ENCODE measurements at places on chromosomes 4 and X. TPM values are rescaled to one million over a fixed set of nuclear protein-coding genes. Genes with fewer than 3 reads are reported as not detected.

DNA sequence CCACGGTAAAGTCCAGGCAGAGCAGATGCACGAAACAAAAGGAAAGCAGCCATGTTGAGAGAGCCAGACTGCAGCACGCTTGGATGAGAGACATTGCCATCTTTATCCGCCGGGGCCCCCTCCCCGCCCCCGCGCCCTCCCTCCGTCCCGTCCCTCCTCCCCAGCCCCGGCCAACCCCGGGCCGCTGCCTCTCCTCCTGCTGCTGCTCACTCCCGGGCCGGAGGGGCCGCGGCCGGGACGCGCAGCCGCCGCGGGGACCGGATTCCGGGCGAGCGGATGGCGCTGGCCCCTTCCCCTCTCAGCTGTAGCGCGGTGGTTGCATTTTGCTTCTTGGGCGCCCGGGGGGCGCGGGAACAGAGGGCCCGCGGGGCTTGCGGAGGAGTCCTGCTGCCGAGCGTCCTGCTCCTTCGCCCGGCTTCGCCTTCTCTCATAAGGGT is 542 bp downstream of the RNF150 start:
- no peak for DNase-seq
- peak overlapping the region; percentile 83 for H3K4me3 ChIP-seq
- H3K27ac ChIP-seq: peak overlapping the region; percentile 87
- H3K4me1 ChIP-seq: peaks cover 7% of the 10 kb centered on the region

- no peak overlapping the region for H3K27ac ChIP-seq
- no peaks in the 10 kb centered on the region for H3K36me3 ChIP-seq
- DNase-seq: no peak
- no peaks in the 10 kb centered on the region for H3K27me3 ChIP-seq
- H3K4me1 ChIP-seq: no peaks in the 10 kb centered on the region
- H3K4me3 ChIP-seq: no peak overlapping the region
These were observed 1084.9 kb downstream of the RPA4 start for GRCh38 chrX:97968376-97969163.

GRCh38 chr4:24598025-24598424 is 13.7 kb upstream of the DHX15 start:
- no peaks in the 10 kb centered on the region for H3K27me3 ChIP-seq
- H3K27ac ChIP-seq: no peak overlapping the region

Gene TRIML2
- not detected for total RNA-seq

- no peaks in the 10 kb centered on the region for H3K4me1 ChIP-seq
- peak overlapping the region; percentile 54 for H3K27ac ChIP-seq
- H3K36me3 ChIP-seq: no peaks in the 10 kb centered on the region
- no peak for DNase-seq
- no peaks in the 10 kb centered on the region for H3K27me3 ChIP-seq
These were observed 491 bp downstream of the COL4A5 start for GRCh38 chrX:108439961-108440696.

Gene COX18
- 12.8 TPM for total RNA-seq

GRCh38 chr4:1170976-1171310 is 1.4 kb downstream of the SPON2 start:
- DNase-seq: no peak
- no peaks in the 10 kb centered on the region for H3K27me3 ChIP-seq
- peak overlapping the region; percentile 87 for H3K27ac ChIP-seq
- peaks cover 78% of the 10 kb centered on the region for H3K4me1 ChIP-seq

GRCh38 chr4:151415978-151416377 is 7.0 kb downstream of the FHIP1A start:
- no peak overlapping the region for H3K4me3 ChIP-seq
- H3K27me3 ChIP-seq: no peaks in the 10 kb centered on the region
- H3K36me3 ChIP-seq: no peaks in the 10 kb centered on the region
- H3K27ac ChIP-seq: no peak overlapping the region
- no peaks in the 10 kb centered on the region for H3K4me1 ChIP-seq

DNA sequence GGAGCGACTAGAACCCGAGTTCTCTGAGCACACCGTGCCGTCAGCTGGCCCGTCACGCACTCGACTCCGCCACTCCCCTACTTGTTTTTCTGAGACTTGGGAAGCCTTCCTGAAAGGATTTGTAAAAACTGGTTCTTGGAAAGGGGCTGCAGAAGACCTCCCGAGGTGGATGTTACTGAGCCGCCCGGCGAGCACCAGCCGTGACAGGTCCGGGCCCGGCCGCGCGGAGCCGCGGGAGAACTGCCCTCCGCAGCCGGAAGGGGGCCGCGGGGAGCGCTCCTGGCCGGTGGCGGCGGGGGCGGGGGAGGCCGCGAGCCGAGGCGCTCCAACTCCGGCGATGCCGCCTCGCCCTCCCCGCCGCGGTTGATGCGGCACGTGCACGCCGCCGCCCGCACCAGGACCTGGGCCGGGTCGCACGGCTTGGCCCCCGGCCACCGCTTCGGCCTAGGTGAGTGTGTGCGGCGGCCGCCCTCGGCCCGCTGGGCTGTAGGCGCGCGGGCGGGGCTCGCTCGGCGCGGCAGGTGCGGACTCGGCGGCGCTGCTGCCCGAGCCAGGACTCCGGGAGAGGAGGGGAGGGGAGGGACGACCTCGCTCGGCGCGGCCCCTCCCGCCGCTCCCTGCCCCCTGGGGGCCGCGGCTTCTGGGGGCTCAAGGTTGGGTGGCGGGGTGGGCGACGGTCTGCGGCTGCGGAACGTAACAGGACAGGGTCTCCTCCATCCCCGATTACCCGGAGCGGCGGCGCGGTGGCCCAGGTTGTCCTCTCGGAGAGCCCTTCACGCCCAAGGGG is 1.7 kb downstream of the SPRY1 start:
- H3K4me1 ChIP-seq: peaks cover 28% of the 10 kb centered on the region
- H3K4me3 ChIP-seq: peak overlapping the region; percentile 84
- peak overlapping the region; percentile 97 for H3K27ac ChIP-seq
- DNase-seq: no peak
- no peaks in the 10 kb centered on the region for H3K36me3 ChIP-seq
- no peaks in the 10 kb centered on the region for H3K27me3 ChIP-seq

Gene BEND4
- not detected for total RNA-seq

DNA sequence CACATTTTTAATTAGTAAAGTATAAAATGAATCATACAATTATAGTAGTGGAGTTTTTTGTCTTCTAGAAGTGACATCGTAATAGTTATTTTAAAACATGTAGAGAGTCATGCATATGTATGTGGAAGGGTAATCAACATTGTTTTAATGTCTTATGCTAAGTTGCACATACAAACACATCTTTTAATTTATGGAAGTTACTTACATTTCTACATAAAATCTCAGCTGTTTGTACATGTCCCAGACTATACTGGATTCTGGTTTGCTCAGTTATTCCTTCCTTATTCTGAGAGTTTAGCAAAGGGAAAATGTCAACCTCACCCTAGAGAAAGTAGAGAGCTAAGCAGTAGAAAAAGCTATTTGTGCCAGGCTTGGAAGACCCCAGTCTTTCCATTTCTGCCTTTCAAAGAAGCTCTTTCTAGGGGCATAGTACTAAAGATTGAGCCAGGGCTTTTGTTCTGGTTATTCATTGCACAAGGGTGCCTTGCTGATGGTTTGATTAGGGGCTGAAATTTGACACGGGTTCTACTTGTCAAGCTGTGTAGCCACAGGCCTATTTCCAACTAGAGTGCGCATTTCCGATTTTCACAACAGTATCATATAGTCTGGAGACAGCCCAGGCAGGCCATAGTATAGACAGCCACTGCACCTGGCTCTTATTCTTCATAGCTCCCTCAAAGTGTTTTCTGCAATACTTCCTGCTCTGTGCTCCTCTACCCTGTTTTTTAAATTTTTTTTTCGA is 106.3 kb downstream of the RPA4 start:
- no peaks in the 10 kb centered on the region for H3K4me1 ChIP-seq
- no peak overlapping the region for H3K4me3 ChIP-seq
- no peak overlapping the region for H3K27ac ChIP-seq
- H3K36me3 ChIP-seq: no peaks in the 10 kb centered on the region
- no peak for DNase-seq

Gene MOB1B
- 13.0 TPM for total RNA-seq

Gene F11
- not detected for total RNA-seq

GRCh38 chr4:53563824-53564223 is 27.5 kb downstream of the LNX1 start:
- DNase-seq: no peak
- peaks cover 6% of the 10 kb centered on the region for H3K4me1 ChIP-seq
- H3K36me3 ChIP-seq: no peaks in the 10 kb centered on the region
- no peak overlapping the region for H3K27ac ChIP-seq
- H3K4me3 ChIP-seq: no peak overlapping the region
- no peaks in the 10 kb centered on the region for H3K27me3 ChIP-seq

DNA sequence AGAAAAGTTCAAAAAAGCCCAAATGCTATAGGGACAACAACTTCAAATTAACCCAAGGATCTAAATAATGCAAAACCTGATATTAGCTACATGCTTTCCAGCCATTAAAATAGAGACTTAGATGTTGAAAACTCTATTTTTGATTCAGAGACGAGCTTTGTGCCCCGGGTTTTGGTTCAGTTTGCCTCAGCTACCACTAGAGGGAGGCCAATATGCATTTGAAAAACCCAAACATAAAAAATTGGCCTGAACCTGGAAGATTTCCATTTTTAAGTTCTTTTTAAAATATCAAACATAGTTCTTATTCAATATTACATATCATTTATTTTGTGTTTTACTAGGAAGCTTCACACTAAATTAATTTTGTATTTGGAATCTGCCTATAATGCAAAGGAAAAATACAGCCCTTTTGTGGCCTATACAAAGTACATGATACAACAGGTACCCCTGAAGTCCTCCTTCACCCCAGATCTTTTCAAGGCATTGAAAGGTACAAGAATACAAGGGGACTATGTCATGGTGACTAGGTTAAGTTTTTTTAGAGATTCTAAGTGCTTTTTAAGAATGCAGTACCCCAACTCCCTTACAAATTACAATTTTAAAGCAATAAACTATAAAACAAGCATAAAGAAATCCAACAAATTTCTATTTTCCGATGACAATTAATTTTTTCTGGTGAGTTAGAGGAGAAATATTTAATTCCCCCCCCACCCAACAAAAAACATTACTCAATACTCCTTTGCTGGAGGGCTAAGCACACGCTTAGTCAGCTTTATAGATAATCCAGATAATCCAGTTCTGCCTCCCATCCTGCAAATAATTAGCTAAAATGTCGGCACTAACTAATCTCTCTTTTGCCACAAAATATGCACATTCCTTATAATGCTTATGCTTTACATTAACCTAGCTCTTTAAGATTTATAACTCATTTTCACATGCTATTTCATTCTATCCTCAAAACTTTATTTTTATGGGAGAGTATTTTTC is 97.7 kb upstream of the PTPN13 start:
- DNase-seq: no peak
- H3K4me1 ChIP-seq: peaks cover 17% of the 10 kb centered on the region
- no peaks in the 10 kb centered on the region for H3K36me3 ChIP-seq
- H3K27ac ChIP-seq: peak overlapping the region; percentile 1
- H3K27me3 ChIP-seq: no peaks in the 10 kb centered on the region
- H3K4me3 ChIP-seq: no peak overlapping the region

Gene ADGRL3
- total RNA-seq: 16.9 TPM

DNA sequence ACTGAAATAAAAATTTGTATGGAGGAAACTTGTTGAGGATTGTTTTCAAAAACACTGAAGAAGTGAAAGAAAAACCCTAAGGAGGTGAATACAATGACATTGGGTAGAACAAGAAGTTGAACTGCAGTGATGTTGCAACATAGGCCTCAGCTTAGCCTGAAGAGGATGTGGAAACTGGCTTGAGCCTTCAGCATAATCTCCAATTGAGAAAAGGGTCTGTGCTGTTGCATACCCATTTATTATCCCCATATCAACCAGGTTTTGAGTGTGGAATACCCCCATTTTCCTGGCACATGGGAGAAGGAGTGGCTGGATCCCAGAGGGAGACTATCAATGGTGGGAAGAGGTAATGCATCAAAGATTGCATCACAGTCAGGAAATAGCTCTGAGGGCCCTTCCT is 695.0 kb upstream of the HS3ST1 start:
- H3K36me3 ChIP-seq: no peaks in the 10 kb centered on the region
- no peak overlapping the region for H3K27ac ChIP-seq
- no peak overlapping the region for H3K4me3 ChIP-seq
- no peaks in the 10 kb centered on the region for H3K27me3 ChIP-seq

GRCh38 chr4:105956569-105956968 is 61.3 kb downstream of the NPNT start:
- no peaks in the 10 kb centered on the region for H3K4me1 ChIP-seq
- H3K4me3 ChIP-seq: no peak overlapping the region
- no peaks in the 10 kb centered on the region for H3K36me3 ChIP-seq
- DNase-seq: no peak
- no peak overlapping the region for H3K27ac ChIP-seq
- no peaks in the 10 kb centered on the region for H3K27me3 ChIP-seq

Gene TNMD
- total RNA-seq: not detected

DNA sequence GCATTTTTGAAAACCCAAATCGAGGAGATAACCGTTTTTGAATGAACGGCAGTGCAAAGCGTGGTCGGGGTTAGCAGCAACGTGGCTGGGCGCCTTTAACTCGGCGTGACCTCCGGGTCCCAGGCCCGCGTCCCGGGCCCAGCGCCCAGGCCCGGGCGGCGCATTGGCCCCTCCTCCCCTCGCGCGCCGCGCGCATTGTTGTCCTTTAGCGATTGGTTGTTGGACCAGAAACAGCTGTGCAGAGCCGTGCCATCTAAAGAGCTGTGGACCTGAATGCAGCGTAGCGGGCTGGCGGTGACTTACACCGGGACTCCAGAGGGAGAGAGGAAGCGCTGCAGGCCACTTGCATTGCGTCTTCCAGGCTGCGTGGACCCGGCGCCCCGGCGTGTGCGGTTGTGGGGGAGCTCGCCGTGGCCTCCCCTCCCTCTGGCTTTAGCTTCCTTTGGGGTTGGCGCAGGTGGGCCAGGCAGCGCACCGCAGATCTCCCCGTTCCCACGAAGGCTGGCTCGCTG is at the start of gene STOX2:
Gene STOX2, plus strand, starts transcription at position 227 of the 512 bp plus-strand sequence. CDS start 1,484 bp downstream, outside the sequence.
- H3K36me3 ChIP-seq: no peaks in the 10 kb centered on the region
- no peak for DNase-seq
- H3K4me3 ChIP-seq: peak within 1 kb of the TSS; percentile 73
- peak within 1 kb of the TSS; percentile 52 for H3K27ac ChIP-seq
- H3K4me1 ChIP-seq: peaks cover 25% of the 10 kb centered on the region

- no peak overlapping the region for H3K4me3 ChIP-seq
- H3K27ac ChIP-seq: no peak overlapping the region
- H3K4me1 ChIP-seq: no peaks in the 10 kb centered on the region
- no peak for DNase-seq
- no peaks in the 10 kb centered on the region for H3K27me3 ChIP-seq
- peaks cover under 1% of the 10 kb centered on the region for H3K36me3 ChIP-seq
These were observed 12.3 kb downstream of the ZNF182 start for GRCh38 chrX:47991263-47992094.

GRCh38 chrX:104522386-104522785 is 43.6 kb upstream of the IL1RAPL2 start:
- no peaks in the 10 kb centered on the region for H3K4me1 ChIP-seq
- H3K27me3 ChIP-seq: no peaks in the 10 kb centered on the region
- no peak for DNase-seq
- no peak overlapping the region for H3K27ac ChIP-seq
- H3K4me3 ChIP-seq: no peak overlapping the region
- no peaks in the 10 kb centered on the region for H3K36me3 ChIP-seq

Gene ARHGAP6
- 15.7 TPM for total RNA-seq
